ENCODE measurements at places on chromosomes 12 and 14.

- no peak for DNase-seq
These were observed 1.9 kb downstream of the BCL7A start for GRCh38 chr12:122023339-122024131.

- DNase-seq = no peak
These were observed 63.8 kb downstream of the MOK start for GRCh38 chr14:102241147-102241546.

GRCh38 chr14:90620568-90621077 lies 195.6 kb downstream of the TTC7B start:
- DNase-seq = no peak

DNA sequence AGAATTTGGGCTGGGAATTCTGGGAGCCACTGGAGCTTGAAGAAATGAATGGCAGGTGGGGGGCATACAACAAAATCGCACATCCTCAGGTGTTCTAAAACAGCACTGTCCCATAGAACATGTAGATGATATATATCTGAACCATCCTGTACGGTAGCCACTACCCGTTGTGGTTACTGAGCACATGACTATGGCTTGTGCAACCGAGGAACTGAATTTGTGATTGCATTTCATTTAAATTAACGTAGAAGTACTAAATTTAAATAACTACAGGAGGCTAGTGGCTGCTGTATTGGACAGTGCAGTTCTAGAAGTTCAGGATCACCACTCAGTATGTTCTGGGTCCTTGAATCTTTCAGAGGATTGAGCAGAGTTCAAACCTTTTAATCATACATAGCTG lies 172.4 kb downstream of the PHETA1 start:
- DNase-seq = no peak

DNA sequence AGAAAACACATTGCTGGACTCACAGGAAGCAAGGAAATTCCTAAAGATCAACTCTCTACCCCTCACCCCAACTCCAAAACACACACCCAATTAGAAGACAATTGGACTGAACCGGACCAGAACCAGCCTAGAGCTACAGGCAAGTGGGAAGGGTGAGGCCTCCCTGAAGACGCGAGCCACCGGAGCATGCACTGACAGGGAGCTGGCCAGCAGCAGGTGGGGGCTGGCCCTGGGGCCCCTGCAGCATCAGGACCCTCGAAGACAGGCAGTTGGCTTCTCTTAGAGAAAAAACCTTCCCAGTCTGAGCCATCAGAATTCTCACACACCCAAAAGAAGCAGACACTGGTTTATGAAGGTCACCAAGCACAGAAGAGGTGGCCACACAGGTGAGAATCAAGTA lies 209.5 kb upstream of the DIO3 start:
- DNase-seq = no peak

DNA sequence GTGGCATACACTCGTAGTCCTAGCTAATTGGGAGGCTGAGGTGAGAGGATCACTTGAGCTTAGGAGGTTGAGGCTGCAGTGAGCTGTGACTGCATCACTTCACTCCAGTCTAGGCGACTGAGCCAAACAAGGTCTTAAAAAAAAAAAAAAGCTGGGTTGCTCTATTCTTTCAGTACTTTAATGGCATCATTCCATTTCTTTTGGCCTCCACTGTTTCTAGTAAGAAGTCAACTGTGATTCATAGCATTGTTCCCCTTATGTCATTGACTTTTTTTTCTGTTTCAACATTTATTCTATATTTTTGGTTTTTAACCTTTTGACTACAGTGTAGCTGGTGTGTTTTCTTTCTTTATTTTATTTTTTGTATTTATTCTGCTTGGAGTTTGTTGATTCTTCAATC lies 16.7 kb upstream of the PRKCH start:
- DNase-seq = no peak

DNA sequence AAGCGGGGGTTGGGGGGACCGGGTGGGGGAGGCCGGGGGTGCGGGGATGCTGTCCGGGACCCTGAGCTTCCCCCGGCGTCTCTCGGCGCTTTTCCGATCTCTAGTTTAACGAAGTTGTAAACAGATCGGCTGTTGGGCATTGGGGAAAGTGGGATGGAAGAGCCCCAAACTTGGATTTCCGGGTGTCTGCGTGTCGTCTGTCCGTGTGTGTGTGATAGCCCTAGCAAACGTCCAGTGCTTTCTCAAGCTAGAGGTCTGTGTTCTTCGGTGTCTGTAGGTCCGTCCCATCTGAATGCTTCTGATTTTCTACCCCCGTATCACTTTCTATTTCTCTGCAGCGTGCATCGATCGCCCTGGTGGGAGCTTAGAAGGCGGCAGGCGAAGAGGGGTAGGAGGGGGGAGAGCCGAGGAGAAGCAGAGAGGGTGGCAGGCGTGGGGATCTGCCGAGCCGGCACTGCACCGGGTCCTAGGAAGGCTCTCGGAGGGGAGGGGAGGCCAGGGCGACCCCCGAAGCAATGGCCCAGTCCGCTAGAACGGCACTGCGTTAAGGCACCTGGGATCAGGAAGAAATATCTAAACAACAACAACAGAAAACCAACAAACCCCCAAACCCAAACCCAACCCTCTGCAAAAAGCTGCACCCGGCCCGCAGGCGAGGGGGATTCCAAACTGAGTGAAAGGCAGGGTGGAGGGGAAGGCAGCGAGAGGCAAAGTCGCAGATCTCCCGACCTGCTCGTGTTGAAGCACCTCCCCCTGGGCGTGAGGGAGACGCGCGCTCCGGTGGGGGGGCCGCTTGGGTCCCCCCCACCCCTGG lies 1.0 kb downstream of the KCNA1 start:
- peak; percentile 4 for DNase-seq

DNA sequence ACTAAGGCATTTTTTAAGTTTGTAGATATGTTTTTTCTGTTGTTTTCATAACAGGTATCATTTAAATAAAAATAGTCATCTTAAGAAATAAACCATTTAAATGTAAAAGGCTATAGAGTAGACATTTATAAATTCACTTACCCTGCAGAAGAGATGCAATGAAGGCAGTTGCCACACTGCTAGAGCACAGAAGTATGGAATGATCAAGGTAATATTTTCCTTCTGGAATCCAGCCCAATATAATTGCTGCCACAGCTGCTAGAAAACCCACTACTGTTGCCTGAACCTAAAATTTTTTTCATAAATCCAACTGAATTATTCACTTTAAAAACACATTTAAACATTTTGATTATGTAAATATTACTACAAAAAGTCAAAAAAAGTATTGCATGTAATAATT lies 69.2 kb downstream of the SLC41A2 start:
- no peak for DNase-seq

DNA sequence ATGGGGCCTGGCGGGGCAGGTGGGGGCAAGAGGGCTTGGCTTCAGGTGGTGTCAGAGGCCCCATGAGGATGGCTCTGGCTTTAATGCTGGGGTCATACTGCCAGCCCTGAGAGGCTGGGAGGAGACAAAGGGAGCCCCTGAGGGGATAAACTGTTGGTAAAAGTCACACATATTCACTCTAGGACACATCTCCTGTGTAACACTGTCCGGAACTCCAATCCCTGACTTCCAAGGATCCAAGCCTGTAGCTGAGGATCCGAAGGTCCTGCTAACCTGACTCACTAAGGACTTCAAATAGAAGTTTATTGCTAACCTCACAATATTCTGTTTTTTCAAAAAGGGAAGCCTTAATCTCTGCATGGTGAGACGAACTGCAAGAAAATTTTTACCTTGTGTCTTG lies 39.2 kb upstream of the GPR68 start:
- DNase-seq = no peak

Measured in CD4-positive, alpha-beta T cell (primary cell).